Activated CD4-positive, alpha-beta T cell treated with anti-CD3 and anti-CD28 coated beads, Interleukin-2, amount 50 U/mL, for 1 hour (primary cell): ENCODE measurements at places on chromosomes 3 and 15.

- no peak for DNase-seq
Measured at GRCh38 chr3:120642368-120642948, 39.6 kb downstream of the HGD start.

DNA sequence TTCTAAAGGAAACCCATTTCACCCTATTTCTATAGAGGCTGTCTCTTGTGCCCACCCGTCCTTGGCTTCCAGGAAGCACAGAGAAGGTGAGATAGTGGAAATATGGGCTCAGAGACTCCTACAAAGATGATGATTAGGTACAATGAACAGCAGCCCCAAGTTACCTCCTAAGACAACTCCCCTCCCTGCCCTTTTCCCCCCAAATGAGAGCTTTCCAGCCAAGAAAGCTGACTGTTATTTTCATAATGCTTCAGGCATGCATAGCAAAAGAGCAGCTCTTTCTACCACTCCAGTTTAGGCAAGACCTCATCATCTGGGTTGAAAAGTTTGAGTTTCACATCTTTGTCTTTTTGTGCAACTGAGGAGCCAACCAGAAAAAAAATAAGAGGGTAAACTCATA is 248.8 kb upstream of the ADAMTS9 start:
- DNase-seq = no peak

GRCh38 chr15:43105077-43105736 is 631 bp downstream of the UBR1 start:
- DNase-seq = peak; percentile 25

GRCh38 chr3:179074656-179075055 is 3.0 kb upstream of the ZMAT3 start:
- no peak for DNase-seq

DNA sequence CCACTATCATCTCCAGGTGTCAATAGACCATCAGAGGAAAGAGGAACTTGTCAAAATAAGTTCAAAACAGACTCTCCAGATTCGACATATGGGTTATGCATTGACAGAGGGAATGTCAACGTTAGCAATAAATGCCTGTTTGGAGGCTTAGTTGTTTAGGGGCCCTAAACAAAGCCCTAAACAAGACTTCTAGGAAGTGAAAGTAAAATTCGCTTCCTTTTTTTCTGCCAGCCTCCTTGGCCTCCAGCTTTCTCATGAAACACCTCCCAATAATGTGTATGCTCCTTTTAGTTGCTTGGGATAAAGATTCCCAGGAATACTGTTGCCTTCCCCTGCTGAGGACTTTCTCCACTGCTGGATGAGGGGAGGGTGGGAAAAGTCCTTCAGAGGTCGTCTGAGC is 70.9 kb upstream of the ARNT2 start:
- no peak for DNase-seq

DNA sequence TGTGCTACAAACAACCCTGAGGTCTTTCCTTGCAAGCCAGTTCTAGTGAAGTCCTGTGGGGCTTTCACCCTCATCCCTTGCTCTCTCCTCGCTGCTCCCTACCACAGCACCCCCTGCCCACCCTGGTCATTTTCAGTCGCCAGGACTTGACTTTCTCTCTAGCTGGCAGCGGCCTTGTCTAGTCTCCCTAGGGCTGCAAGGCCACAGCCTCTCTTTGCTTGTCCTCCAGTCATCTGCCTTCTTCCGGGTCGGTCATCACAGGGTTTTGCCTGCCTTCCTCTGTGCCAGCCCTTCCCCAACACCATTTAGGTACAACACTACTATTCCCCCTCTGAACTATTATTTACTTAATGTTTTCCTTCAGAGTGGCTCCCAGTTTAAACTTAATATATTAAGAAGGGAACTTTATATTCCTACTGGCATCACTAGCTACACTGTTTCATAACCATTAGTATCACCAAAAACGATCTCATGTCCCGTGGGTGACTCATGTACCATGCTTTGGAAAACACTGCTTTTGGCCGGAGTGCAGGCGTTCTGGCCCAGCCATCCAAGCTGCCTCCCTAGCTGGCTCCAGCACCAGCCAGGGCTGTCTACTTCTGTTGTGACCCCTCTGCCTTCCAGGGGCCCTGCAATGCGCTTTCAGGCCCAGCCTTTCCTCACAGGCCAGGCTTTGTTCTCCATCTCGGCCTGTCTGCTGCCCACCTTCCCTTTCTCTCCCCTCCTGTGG is 21.4 kb downstream of the FAH start:
- DNase-seq = no peak

DNA sequence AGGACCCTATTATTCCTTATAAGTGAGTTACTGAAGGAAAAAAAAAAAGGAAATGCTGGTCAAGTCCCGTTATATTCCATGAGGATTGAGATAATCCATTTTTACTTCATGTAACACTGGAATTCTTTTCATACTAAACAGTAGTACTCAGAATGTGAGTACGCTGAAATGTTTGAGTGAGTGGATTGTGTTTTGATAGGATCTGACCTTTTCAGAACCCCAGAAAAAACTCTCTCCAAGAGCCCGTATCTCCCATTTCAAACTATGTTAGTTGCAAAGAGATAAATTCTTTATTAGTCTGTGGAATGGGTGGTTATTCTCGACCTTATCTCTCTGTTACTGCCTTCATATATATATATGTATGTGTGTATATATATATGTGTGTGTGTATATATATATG is 2.5 kb upstream of the LPP start:
- DNase-seq = no peak

DNA sequence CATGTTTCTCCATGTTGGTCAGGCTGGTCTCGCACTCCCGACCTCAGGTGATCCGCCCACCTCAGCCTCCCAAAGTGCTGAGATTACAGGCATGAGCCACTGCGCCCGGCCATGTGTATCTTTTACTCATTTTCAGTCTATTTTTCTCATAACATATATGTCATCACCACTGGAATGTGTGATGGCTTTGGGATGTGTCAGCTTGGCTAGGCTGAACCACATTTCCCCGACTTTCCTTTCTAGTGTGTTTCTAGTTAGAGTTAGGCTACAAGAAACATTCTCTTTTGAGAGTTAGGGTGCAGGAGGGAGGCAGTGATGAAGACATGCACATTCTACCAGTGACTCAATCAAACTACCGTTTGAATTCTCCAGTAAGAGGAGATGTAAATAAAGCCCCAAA is 444.9 kb upstream of the THBS1 start:
- DNase-seq = no peak
